ENCODE measurements at places on chromosomes 4 and X. TPM values are rescaled to one million over a fixed set of nuclear protein-coding genes. Genes with fewer than 3 reads are reported as not detected.

GAB1 gene
- total RNA-seq = 0.60 TPM

ELF2 gene
- 50.6 TPM for total RNA-seq

- DNase-seq = no peak
These were observed 125.0 kb upstream of the SMIM10 start for GRCh38 chrX:134865682-134866255.

DNA sequence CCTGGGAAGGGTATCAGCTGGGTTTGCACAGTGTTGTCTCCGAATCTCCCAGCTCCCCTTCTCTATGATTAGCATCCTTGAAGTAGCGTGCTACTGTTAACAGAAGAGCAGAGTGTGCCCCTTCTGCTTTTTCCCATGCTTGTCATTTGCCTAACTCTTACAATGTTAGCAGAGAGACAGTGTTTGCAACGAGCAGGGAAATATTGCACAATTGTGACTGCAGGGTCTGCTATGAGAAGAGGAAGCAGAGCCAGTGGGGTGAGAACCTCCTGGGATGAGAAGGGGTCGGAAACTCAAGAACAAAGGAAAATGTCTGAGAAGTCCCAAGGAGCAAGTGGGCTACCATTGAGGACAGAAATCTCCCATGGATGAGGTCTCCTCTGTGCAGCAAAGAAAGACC lies 7.8 kb upstream of the CHRNA9 start:
- no peak for DNase-seq

DNA sequence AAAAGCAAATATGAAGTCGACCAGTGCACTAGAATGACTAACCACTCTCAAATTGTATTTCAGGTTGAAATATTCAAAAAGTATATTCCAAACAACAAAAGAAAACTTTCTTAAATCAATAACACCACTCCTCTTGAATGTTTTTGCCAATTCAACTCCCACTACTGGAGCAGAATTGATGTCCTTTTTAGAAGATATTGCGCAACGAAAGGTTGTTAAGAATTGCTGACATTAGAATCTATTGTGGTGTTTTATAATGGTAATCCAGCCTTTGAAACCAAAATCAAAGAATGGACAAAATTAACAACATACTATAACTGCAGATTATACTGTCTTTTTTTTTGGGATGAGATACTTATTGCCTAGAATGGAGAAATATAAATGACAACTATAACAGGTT lies 331.3 kb downstream of the GRXCR1 start:
- DNase-seq = no peak

All from activated CD4-positive, alpha-beta T cell treated with anti-CD3 and anti-CD28 coated beads, Interleukin-2, amount 10 ng/mL, durations not matched to agents 7 days and 5 days (primary cell).